ENCODE measurements at places on chromosomes 12 and 14.

- DNase-seq, result peak; percentile 76
Observed at GRCh38 chr12:49827401-49828099, 663 bp downstream of the NCKAP5L start.

DNA sequence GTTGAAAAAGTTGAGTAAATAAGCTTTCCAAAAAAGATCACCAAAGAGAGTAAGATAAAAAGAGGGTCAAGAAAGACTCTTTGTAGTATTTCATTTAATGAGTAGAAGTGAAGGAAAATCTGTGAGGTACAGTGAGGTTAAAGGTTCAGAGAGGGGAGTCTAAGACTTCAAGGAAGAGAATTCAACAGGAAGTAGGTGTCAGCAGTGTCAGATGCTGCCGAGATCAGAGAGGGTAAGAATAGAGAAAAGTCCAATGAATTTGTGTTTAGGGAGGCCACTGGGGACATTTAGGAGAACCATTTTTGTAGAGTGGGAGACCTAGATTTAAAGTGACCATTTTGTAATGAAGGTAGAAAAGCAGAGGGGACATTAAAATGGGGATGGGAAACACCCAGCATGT is 71.6 kb upstream of the KRAS start:
- DNase-seq, result no peak

- DNase-seq, result no peak
Observed at GRCh38 chr12:44335030-44335429, 499.1 kb downstream of the TMEM117 start.

- no peak for DNase-seq
Observed at GRCh38 chr14:80602946-80603345, 338.6 kb downstream of the CEP128 start.

DNA sequence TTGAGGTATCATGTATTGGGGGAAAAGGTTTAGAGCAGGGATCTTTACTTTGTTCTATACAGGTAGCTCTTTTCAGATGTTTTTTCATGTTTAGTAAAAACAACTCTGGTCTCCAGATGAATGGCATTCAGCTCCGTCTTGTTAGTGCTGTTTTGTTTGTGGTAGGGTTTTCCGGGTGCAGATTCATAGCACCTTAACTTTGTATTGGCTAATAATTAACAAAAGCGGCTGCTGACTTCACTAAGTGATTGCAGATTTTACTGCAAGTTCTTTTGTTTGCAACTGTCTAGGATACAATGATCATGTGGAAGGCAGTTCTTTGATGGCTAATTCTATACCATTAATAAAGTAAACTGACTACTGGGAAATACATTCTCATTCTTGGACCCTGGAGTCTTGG is 32.2 kb upstream of the BHLHE41 start:
- DNase-seq, result no peak

GRCh38 chr12:21521541-21521940 is 4.6 kb upstream of the SPX start:
- DNase-seq, result no peak

DNA sequence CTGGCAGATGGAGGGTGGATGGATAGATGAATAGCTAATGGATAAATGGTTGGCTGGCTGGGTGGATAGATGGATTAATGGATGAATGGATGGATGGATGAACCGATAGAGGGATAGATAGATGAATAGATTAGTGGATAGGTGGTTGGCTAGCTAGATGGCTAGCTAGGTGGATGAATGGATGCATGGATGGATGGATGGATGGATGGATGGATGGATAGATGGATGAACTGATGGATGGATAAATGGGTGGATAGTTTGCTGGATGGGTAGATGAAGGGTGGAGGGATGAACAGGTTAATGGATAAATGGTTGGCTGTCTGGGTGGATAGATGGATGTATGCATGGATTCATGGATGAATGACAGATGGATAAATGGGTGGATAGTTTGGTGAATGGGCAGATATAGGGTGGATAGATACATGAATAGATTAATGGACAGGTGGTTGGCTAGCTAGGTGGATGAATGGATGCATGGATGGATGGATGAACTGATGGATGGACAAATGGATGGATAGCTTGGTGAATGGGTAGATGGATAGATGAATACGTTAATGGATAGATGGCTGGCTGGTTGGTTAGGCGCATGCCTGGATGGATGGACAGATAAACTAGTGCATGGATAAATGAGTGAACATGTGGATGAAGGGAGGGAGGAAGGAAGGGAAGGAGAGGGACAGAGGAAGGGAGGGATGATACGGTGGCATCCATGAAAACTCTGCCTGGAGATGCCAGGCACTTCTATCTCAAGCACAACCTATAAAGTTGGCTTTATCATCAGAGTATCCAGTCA is 8.1 kb downstream of the SERPINA9 start:
- no peak for DNase-seq

DNA sequence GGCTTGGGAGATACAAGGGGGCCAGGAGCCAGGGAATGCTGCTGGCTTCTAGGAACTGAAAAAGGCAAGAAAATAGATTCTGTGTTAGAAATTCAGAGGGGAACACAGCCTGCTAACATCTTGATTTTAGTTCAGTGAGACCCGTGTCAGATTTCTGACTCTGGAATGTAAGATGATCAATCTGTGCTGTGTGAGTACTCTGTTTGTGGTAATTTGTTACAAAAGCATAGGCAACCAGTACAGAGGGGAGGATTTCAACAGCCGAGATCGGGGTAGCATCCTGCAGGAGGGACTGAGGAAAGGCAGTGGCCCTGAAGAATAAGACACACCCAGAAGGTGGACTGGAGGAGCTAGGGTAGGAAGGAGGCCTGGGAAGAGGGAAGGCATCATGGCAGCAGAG is 410.0 kb upstream of the CCDC196 start:
- DNase-seq, result no peak

GRCh38 chr12:55957106-55957859 is 8.6 kb downstream of the PMEL start:
- DNase-seq, result no peak

GRCh38 chr12:30201301-30202160 is 417.8 kb upstream of the TMTC1 start:
- no peak for DNase-seq

- DNase-seq, result peak; percentile 85
Observed at GRCh38 chr14:53953002-53953827, 3.4 kb downstream of the BMP4 start.

GRCh38 chr14:68124050-68124449 is 304.5 kb downstream of the RAD51B start:
- DNase-seq, result no peak

DNA sequence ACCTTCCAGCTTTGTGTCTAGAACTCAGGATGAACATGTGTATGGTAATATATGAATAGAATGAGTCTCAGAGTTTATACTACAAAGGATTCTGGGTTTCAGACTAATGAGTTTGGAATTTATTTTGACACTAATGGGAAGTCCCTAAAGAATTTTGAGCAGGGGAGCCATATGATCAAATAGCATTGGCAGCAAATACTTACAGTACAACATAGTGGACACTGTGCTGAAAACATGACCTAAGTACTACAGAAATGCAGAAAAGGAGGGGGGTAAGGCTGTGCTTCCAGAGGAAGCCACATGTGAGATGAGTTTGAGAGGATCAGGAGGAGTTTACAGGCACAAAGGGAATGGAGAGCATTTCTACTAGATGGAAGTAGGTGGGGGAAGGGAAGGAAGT is 225.8 kb downstream of the C12orf42 start:
- DNase-seq, result no peak

GRCh38 chr12:24798335-24798734 is 150.6 kb downstream of the BCAT1 start:
- no peak for DNase-seq

GRCh38 chr12:112013601-112014402 is 576 bp downstream of the ERP29 start:
- DNase-seq, result peak; percentile 81

DNA sequence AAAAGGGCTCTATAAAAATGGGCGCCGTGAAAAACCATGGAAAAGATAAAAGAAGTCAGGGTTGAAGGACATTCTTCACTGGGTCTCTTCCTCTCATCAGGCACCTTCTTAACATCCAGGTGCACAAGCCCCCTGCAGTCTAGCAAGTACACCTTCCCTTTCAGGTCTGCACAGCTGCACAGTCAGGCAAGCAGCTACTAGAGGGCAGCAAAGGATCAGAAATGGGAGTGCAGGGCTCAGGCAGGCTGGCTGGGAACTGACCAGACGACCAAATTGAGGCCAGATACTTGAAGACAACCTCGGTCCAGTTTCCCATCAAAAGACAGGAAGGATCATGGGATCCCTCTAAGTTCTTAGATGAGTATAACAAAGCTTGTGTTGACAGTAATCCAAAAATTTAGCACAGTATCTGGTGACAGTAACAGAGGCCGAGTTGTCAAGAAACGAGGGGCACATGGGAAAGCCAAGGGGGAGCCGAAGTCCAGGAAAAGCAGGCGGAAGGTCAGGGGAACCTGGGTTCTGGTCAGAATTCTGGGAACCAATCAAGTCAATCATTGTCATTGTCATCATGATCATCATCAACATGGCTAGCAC is 10.1 kb upstream of the GRIP1 start:
- no peak for DNase-seq

DNA sequence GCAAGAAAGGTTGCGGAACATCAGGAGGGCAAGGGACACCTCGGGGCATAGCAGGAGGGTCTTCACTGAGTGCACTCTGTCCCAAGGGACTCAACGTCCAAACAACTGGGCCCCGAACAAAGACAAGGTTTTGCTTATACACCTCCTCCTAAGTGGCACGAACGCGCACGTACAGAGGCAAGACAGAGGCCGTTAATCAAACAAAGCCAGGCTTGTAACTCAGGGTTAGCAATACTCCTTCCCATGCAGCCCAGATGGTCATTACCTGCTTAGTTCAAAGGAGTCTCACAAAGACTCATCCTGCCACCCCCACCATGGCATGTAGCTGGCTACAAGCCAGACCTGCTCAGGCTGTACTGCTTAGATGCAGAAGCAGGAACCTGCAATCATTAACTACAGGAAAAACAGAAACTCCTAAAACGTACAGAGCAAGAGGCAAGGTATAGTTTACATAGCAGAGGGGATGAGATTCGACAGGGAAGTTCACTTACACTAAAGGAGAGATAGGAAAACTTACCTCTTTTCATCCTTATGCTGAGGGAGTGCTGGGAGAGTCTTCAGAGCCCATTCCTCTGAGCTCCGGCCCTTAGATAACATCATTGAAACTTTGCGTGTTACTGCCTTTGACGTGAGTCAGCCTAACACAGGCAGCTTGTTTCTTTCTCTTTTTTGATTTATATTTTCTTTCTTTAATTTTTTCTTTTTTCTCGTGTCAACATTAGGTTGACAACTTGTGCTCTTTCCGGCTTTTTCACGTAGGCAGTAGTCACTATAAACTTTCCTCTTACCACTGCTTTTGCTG is 1319.1 kb downstream of the TMEM121 start:
- DNase-seq, result peak; percentile 79

- no peak for DNase-seq
Observed at GRCh38 chr12:112161711-112162110, 36.4 kb downstream of the TRAFD1 start.

DNA sequence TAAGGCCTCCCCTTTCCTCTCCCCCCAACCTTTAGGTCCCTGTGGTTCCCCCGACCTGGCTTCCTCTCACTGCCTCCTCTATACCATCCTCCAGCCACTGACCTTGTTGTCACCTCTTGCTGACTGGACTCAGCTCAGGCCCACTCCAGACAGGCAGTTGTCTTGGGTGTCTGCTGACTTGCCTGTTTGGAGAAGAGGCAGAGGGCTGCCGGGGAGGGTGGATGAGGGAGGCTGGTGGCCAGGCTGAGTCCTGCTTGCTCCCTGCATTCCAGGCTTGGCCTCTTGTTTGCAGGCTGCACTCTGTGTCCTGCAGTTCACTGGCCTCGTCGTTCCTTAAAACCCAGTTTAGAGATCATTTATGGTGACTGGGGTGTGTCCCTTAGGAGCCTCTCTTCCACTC is 31.0 kb upstream of the RD3L start:
- no peak for DNase-seq

DNA sequence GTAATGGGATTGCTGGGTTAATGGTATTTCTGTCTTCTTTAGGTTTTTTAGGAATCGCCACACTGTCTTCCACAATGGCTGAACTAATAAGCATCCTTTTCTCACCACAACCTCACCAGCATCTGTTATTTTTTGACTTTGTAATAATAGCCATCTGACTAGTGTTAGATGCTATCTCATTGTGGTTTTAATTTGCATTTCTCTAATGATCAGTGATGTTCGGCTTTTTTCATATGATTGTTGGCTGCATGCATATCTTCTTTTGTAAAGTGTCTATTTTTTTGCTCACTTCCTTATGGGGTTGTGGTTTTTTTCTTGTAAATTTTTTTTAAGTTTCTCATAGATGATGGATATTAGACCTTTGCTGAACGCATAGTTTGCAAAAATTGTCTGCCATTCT is 377.9 kb downstream of the GALC start:
- DNase-seq, result no peak

- DNase-seq, result no peak
Observed at GRCh38 chr12:88932457-88932856, 352.2 kb upstream of the KITLG start.

- DNase-seq, result no peak
Observed at GRCh38 chr12:93616584-93617101, 44.2 kb downstream of the SOCS2 start.

- DNase-seq, result no peak
Observed at GRCh38 chr14:20732477-20732876, 13.2 kb upstream of the EDDM3A start.

GRCh38 chr12:82648259-82648909 is 38.3 kb upstream of the TMTC2 start:
- no peak for DNase-seq

DNA sequence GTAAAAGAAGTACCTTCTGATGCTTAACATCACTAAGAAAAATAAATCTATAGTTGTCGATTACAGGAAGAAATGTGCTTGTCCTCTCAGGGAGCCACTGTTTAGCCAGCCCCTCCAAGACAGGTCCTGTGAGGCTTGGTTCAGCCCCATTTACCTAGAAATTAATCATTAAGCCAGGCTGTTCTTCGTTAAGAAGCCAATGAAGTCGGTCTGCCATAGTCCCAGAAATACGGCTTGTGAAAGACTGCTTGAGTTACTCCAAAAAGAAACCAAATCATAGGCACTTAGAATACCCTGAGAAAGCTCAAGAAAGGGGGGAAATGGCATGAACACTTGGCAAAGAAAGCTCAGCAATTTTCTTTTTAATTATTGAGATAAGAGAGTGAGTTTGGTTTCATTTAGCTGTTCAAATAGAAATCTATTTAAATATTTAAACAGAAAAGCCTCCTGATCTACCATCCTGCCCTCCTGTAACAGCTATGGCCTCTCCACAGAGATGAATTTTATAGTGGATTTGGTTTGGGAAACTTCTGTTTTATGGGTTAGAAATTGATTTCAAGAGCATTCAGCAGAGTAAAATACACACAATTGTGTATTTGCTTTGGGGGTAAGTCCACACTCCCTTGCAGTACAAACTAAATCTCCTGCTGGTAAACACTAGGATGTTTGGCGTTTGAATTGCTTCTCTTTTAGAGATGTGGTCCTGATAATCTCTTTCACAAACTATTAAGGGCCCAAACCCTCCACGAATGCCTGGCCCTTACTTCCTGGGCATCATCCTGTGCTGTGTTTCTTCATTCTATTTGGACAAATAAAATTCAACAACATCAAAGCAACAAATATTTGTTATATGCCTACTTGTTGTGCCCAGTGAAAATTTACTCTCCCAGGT is 234.4 kb downstream of the SEC23A start:
- no peak for DNase-seq

- no peak for DNase-seq
Observed at GRCh38 chr14:64683264-64683663, 21.0 kb upstream of the PLEKHG3 start.

GRCh38 chr14:33475623-33476022 is 475.3 kb downstream of the EGLN3 start:
- no peak for DNase-seq
